GM04504 (cell line): ENCODE measurements at places on chromosomes 3 and 15.

GRCh38 chr3:188283347-188283746, 129.4 kb downstream of the LPP start:
- no peak for DNase-seq

- no peak for DNase-seq
These were observed 98.1 kb downstream of the SEMA5B start for GRCh38 chr3:122929188-122930062.

DNA sequence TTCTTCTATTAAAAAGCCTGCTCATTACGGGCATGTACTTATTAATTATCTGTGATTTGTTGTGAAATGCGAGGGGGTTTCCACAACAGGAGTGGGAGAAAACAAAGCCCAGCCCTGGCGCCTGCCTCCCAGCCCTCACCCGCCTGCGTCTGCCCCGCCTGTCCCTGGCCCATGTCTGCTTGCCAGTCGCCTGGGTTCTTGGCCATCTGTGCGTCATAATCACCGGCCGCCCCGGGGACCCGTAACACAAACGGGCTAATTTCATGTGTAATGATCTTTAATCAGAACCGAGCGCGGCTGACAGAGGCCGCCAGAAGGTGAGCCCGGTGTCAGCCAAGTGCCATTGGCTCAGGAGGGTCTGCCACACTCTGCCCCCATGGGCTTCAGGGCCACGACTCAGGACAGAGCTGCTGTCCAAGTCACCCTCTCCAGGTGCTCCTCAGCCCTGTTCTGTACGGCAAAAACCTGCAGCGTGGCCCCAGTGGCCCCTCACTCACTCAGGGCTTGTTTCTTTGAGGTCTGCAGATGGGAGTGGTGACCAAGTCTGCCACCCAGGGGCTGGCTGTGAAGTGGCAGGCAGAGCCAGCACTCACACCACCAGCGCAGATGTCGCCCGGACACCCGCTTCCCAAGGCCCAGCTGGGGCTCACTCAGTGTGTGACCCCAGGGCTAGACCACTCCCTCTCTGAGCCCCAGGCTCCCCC, 28.8 kb upstream of the TMEM115 start:
- DNase-seq = no peak

DNA sequence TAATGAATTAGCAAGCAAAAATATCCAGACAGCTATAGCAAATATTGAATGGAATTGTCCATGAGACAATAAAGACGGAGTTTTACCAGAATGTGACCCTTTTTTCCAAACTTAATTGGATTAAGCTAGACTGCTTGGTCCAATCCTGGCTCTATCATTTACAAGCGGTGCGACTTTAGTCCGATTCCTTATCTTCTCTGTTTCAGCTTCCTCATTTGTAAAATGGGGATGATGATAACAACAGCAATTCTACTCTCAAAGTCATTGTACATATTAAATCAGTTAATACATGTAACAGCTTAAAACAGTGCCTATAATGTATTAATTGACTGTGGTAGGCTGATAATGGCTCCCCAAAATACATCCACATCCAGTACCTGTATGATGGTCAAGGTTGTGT, 62.1 kb upstream of the CRBN start:
- no peak for DNase-seq

- no peak for DNase-seq
These were observed 82.0 kb upstream of the MYRIP start for GRCh38 chr3:39727415-39727814.

- no peak for DNase-seq
These were observed 27.1 kb downstream of the EHD4 start for GRCh38 chr15:41945221-41945620.

- no peak for DNase-seq
These were observed 331.7 kb downstream of the FEZF2 start for GRCh38 chr3:62041681-62042080.

DNA sequence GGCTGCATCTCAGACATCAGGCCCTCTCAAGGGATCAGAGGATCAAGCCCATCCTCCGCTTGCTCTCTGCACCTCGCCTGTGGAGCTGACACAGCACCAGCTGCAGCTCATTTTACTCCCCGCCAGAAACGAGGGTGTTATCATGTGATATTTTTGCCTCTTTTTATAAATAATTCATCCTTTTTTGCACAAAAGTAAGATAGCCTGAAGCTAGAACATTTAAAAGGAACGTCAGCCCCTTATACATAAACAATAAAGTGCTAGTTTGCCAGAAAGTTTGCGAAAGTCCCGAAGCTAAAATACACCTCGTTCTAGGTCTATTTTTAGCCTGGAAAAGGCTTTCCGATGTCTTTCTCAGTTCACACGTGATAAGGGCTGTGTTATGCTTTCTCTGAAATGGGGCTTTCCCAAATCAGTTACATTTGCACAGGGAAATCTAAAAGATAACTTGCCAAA, 9.6 kb upstream of the FAM174B start:
- DNase-seq = no peak

- DNase-seq = peak; percentile 21
These were observed 837.2 kb downstream of the NTRK3 start for GRCh38 chr15:87419344-87419743.

- DNase-seq = peak; percentile 99
These were observed at the start of gene ULK4 for GRCh38 chr3:41961751-41962679. Gene ULK4, minus strand, starts transcription at chr3:41962103. Its CDS starts 7,344 bp downstream, at chr3:41954759.

DNA sequence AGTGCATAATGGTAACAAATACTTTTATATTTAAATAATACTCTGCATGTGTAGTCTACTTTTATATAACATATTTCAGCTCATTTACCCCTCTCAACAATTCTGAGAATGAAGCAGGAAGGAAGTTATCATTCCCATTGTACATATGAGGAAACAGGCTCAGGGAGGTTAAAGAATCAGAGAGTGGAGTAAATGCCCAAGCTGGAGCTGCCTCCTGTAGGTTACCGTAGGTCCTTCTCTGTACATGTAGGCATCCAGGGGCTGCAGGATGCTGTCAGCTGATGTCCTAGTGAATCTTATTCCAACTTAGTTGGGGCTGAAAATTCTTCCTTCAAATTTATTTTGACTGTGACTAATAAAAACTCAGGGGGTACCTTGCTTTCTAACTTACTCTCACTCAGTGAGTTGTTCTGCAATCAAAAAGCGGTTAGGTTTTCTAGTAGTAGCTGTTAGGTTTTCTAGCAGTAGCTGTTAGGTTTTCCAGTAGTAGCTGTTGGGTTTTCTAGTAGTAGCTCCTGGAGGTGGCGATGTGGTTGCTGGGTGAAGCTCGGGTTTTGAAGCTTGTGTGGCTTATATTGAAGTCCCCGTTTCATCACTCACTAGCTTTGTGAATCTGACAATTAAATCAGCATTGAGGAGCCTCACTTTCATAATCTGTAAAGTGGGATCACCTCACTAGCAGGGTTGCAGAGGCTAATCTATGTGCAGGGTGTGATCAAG, 357.0 kb downstream of the NR2F2 start:
- DNase-seq = no peak

DNA sequence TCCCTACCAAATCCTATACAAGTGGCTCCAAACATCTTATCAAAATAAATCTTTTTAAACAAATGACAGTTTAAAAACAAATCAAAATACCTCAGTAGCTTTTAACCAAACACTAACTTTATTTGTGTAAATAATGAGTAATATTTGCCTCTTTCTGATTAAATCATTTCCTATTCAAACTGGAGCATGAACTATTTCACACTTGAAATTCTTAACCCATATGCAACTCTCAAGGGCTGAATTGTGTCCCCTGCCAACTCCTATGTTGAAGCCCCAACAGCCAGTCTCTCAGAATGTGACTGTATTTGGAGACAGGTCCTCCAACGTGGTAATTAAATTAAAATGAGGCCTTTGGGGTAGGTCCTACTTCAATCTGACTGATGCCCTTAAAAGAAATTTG, 55.9 kb upstream of the MCTP2 start:
- no peak for DNase-seq

GRCh38 chr3:182904164-182904563, 76.2 kb downstream of the DCUN1D1 start:
- DNase-seq = no peak

- DNase-seq = no peak
These were observed 9.0 kb downstream of the DPH3 start for GRCh38 chr3:16255726-16256125.

- DNase-seq = no peak
These were observed 19.2 kb upstream of the SOX2 start for GRCh38 chr3:181692311-181693145.

- DNase-seq = no peak
These were observed 27.8 kb downstream of the SPTSSB start for GRCh38 chr3:161343540-161343939.

GRCh38 chr15:56371495-56372147, 6.4 kb downstream of the TEX9 start:
- no peak for DNase-seq

- no peak for DNase-seq
These were observed 103.3 kb downstream of the STT3B start for GRCh38 chr3:31636049-31636448.

DNA sequence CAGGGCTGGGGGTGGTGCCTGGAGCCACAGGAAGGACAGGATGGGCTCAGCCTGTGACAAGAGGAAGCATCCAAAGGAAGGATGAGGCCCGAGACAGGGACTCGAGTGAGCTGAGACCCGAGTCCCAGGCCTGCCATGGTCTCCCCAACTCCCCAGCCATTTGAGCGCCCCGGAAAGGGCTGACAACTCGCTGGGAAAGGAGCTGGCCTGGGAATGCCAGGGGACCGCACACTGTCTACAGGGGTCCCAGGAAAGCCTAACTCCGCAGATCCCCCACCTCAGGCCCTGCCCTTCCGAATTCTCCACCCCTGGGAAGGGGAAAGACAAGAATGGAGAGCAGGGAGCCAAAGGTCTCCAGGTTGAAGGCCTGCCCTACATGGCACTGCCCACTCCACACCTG, 21.0 kb upstream of the SHISA5 start:
- DNase-seq = no peak

DNA sequence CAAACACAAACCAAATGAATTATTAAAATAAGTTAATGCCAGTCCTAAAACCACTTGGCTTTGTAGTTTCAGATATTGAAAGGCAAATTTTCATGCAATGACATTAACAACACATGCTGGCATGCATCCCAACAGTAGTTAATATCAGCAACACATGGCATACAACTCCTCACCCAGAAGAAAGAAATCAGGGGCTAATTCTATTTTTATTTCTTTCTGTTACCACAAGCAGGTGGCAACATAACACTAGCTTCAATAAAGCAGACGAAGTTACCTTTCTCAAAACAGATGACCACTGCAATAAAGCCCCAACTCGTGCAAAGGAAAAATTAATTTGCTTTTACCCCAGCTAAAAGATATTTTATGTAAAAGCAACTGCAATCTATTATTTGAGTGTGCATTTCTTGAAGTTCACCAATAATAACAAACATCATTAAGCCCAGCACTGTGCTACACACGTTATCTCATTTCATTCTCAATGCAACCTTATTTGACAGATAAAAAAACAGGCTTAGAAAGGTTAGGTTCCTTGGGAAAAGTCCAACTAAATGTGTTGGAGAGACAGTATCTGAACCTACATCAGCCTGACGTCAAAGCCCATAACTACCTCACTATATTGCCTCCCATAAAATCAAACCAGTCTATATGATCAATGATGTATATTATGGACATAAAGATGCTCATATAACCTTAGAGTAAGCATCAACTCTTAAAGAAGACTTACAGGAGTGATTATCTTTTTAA, 2.8 kb downstream of the TOP2B start:
- no peak for DNase-seq

GRCh38 chr3:185820973-185821758, 3.7 kb downstream of the IGF2BP2 start:
- DNase-seq = no peak

DNA sequence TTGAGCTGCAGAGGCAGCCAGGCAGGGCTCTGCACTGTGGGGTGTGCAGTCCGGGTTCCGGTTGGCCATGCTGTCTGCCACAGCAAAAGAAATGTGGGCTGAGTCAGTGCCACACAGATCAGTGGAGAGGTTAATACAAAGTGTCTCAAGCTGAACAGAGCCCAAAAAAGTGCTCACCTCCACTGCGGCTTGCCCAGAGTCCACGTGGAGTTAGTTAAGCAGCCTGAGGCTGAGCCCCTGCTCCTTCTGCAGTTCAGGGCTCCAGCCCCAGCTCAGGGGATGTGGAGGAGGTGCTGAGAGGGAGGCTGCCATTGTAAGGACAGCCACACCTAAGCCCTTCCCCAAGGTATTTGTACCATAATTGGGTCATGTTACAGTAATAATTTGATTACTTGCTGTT, 85.3 kb downstream of the LRRK1 start:
- no peak for DNase-seq

- DNase-seq = no peak
These were observed 13.2 kb upstream of the COL8A1 start for GRCh38 chr3:99625237-99625622.

DNA sequence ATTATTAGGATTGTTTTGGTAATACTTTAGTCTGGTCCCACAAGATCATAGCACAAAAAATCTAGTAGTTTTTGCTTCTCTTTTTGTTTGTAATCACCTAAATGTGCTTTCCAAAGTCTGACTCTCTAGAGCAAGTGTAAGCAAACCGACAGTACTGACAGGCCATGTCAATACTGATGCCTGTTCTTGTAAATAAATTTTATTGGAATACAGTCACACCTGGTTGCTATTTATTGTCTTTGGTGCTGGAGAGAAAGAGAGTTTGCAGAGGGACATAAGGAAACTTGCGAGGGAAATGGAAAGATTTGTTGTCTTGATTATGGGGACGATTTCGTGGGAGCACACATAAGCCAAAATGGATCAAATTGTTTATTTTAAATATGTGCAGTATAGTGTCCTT, 77.5 kb downstream of the NAALADL2 start:
- no peak for DNase-seq

DNA sequence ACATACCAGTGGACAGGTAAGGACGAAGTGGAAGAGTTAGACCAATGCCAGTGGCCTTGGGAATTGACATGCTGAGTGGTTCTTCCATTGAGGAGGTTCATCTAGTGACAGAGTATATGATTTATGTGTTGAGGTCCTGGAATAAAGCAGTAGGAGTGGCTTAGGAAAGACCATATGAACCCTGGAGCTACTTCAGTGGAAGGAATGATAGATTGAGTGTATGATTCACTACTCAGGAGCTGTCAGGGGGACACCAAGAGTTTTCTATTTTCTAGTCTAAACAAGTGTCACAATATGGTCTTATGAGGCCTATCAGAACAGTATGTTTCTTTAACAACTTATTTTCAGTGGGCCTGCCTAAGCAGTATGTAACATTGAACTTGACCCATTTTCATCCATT, 63.9 kb downstream of the NME9 start:
- no peak for DNase-seq

DNA sequence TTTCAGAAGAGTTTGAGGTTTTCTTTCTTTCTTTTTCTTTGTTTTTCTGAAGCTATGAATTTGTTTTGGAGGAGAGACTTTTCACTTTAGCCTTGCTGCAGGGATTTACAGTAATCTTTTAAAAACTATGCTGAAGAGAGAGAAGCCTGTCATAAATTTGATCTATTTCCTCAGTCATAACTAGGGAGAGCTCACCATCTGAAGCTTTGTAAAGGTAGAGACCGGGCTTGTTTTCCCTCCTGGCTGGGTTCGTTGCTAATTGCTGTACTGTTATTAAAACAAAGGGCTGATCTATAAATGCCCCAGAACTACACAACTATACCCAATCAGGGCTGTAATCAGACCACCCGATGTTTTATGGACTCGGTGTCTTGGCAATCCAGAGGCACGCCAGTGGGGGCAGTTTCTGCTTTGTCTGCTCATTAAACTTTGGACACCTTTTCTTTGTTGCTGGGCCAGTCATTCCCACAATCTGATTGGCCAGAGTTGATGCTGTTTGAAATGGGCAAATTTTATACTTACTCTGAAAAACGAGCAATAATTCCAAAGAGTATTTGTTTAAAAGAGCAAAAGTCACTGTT, 164.3 kb downstream of the CACNA1D start:
- no peak for DNase-seq

- peak; percentile 23 for DNase-seq
These were observed 7.4 kb upstream of the PSMD6 start for GRCh38 chr3:64030741-64031140.
